Upper lobe of right lung (tissue), 1 donor: ENCODE measurements at places on chromosomes 3 and 15. TPM values are rescaled to one million over a fixed set of nuclear protein-coding genes. Genes with fewer than 3 reads are reported as not detected.

Gene ZBBX
- not detected for total RNA-seq

Gene SLC9C1
- not detected for total RNA-seq

Gene THBS1
- 377 TPM for total RNA-seq

Gene MOBP
- total RNA-seq: not detected

Gene GOLGA8Q
- 2.3 TPM for total RNA-seq

DNA sequence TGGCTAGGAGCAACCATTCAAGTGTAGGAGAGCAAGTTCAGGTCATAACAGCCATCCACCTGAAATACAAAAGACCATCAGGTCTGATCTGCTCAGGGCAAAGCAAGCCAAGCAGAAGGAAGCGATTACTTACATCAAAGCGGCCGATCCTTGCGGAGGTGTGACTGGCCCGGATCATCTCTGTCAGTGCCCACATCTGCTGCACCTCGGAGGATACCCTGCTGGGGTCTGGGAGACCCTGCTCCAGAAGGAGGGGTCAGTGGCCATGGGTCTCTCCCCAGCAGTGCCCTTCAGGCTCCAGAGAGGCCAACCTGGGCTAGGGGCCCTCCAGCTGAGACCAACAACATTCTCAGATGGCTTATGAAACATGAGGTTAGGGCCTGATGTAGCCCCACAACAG lies 2.5 kb upstream of the AMT start:
- peaks cover 13% of the 10 kb centered on the region for H3K36me3 ChIP-seq
- H3K27me3 ChIP-seq: no peaks in the 10 kb centered on the region
- DNase-seq: no peak
- no peak overlapping the region for H3K27ac ChIP-seq
- peaks cover 10% of the 10 kb centered on the region for H3K4me1 ChIP-seq

DNA sequence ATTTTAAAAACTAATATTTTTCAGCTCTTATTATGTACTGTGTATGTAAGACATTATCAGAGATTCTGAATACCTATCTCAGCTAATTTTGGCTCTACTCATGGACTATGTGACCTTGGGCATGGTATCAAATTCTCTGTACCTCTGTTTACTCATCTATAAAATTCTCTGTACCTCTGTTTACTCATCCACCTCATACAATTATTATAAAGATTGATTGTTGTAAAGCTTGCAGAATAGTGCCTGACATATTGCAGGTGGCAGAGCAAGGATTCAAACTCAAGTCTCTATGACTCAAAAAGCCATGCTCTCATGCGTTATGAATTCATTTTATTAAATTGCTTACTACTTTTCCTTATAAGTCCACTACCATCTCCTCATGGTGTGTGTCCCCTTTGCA lies 151.9 kb upstream of the ARL6 start:
- no peaks in the 10 kb centered on the region for H3K4me1 ChIP-seq
- DNase-seq: no peak
- no peak overlapping the region for H3K27ac ChIP-seq
- no peaks in the 10 kb centered on the region for H3K27me3 ChIP-seq
- no peak overlapping the region for H3K4me3 ChIP-seq

DNA sequence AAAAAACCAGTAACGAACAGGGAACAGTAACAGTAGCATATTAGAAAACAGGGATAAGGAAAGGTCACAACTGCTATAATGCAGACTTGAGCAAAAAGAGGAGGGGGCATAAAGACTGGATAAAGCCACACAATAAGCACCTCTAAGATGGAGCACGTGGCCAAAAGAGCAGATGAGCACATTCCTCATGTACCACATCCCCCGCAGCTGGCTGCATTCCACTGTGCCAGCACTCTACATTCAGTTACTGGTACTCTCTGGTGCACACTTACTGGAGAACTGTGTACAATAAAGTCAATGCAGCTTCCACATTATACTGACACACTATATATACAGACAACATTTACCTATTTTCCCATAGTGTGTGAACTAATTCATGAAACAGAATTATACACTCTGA lies 64.7 kb downstream of the UBE3A start:
- no peak overlapping the region for H3K4me3 ChIP-seq
- no peak overlapping the region for H3K27ac ChIP-seq
- H3K36me3 ChIP-seq: peaks cover 49% of the 10 kb centered on the region

DNA sequence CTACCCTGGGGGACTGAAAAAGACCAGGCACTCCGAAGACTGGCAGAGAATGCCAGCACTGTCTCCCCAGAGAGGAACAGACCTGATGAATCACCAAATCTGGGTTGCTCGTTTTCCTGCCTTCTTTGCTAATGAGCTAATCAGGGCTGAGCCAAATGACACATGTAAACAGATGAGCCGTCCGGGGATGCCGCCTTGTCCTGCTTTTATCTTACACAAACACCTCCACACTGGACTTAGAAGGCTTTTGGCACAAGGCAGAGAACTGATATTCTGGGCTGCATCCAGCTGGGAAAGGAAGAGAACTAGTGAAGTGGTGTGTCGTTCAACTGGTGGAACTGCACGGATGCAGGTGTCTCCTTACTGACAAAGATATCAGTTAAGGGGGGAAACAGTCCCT lies 88.1 kb downstream of the MECOM start:
- H3K27me3 ChIP-seq: no peaks in the 10 kb centered on the region
- H3K36me3 ChIP-seq: no peaks in the 10 kb centered on the region
- DNase-seq: no peak
- no peaks in the 10 kb centered on the region for H3K4me1 ChIP-seq

GRCh38 chr3:116950301-116951055 lies 240.9 kb downstream of the TUSC7 start:
- H3K4me1 ChIP-seq: no peaks in the 10 kb centered on the region
- H3K36me3 ChIP-seq: no peaks in the 10 kb centered on the region
- H3K27me3 ChIP-seq: no peaks in the 10 kb centered on the region
- H3K27ac ChIP-seq: peak overlapping the region; percentile 44

DNA sequence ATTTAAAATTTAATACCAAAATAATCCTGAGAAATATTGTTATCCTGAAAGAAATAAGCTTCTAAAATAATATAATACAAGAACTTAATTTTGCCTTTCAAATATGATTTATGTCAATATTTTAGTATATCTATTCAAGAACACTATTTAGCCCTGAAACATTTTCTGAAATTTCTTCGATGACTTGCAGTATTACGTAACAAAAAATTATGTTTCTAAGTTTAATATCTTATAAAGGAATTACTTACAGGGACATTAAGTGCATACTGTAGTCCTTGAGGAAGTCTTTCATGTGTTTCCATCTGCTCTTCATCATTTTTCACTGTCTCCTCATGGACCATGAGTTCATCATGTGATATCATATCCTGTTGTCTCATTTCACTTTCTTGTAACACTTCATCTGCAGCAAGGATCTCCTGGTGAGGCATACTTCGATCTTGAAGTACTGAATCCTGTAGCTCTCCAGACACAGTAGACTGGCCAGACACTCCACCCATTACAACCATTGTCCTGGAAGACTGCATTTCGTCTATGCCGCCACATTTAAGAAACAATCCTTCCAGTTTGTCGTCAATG lies 62.0 kb downstream of the ZNF148 start:
- peaks cover 3% of the 10 kb centered on the region for H3K4me1 ChIP-seq
- no peak overlapping the region for H3K4me3 ChIP-seq
- DNase-seq: no peak
- no peaks in the 10 kb centered on the region for H3K27me3 ChIP-seq

DNA sequence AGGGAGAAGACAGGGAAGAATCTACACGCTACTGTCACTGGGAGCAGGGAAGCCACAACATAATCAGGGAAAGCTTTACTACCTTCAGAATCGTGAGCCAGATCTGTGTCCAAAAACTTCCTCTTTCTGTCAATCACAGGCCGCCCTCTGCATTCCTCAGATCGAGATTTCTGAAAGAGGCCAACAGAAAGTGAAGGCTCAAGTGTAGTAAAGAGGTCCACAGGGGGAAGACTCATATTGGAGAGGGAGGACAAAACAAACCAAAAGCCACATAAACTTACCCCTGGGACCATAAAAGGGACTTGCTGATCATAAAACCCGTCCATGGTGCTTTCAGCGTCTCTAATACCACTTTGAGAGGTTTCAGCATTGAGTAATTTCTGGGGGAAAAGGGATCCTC lies 3.3 kb downstream of the ETV5 start:
- peaks cover 4% of the 10 kb centered on the region for H3K36me3 ChIP-seq
- H3K4me3 ChIP-seq: no peak overlapping the region
- H3K4me1 ChIP-seq: peaks cover 16% of the 10 kb centered on the region
- DNase-seq: no peak
- no peaks in the 10 kb centered on the region for H3K27me3 ChIP-seq

DNA sequence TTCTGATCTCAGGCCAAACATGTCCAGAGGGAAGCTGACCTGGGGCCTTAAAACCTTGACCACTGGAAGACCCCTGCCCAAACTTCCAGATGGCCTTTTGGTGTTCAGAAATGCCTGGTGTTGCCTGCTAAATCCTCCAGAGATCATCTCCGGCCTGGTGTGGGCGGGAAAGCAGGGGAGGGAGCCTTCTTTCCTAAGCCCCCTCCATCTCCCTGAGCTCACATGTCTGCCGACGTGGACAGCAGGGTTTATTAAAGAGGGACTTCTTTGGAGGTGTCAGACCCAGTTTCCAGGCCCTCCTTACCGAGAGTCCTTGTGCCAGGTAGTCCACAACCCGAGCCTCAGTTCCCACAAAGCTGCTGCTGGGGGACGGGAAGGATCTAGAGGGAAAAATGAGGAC lies 55.9 kb upstream of the SLC6A1 start:
- H3K27me3 ChIP-seq: no peaks in the 10 kb centered on the region
- H3K4me3 ChIP-seq: no peak overlapping the region
- DNase-seq: peak; percentile 36
- no peak overlapping the region for H3K27ac ChIP-seq

GRCh38 chr3:115423170-115423569 lies 200.1 kb upstream of the GAP43 start:
- no peak overlapping the region for H3K4me3 ChIP-seq
- DNase-seq: no peak
- H3K27me3 ChIP-seq: no peaks in the 10 kb centered on the region
- H3K4me1 ChIP-seq: no peaks in the 10 kb centered on the region
- H3K36me3 ChIP-seq: no peaks in the 10 kb centered on the region

DNA sequence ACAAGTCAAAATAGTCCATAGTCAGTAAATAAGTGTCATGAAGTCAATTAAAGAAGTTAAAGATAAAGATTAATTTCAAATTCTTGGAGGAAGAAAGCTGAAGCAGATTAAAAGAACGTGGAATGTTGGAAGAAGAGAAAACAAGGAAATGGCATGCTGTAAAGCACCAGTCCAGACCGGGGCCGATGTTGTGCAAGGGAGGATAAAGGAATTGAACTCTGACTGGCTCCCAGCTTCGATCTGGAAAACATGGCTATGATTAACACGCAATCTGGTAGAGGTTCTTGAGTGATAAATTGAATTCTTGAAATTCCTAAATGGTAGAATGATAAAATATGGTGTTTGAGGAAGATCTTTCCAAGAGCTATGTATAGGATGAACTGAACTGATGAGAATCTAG lies 194.4 kb downstream of the MEIS2 start:
- no peak overlapping the region for H3K4me3 ChIP-seq
- DNase-seq: no peak
- no peak overlapping the region for H3K27ac ChIP-seq
- H3K27me3 ChIP-seq: no peaks in the 10 kb centered on the region
- H3K4me1 ChIP-seq: no peaks in the 10 kb centered on the region

DNA sequence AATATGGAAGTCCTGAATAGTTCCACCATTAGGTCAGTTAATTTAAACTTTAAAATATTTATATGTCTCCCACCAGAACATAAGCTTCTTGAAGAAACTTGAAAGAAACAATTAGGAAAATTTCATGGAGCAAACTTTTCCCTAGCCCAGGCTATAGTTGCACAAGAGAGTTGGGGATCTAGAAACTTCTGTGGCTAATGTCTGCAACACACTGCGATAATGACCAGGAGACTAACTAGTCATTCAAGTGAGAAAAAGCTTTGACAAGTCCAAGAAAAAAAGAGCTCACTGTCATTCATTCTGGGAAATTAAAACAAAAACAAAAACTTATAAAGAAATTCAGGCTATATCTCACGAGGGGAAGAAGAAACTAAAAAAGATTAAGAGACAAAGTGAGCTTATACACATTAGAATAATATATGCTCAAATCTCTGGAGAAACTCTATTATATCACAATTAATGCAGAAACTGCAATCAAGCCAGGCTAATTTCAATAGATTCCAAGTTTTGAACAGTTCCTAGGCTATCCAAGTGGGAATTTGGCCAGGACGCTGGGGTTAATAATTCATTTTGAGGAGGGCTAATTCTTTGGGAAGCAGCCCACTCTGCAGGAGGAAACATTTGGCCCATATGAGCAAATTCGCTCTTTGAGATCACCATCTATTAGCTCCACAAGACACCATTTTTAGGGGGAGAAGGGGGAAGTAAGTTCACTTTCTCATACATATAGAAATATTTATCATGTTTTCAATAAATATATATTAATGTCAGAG lies 134.6 kb downstream of the MEIS2 start:
- H3K27ac ChIP-seq: no peak overlapping the region
- H3K36me3 ChIP-seq: no peaks in the 10 kb centered on the region
- no peaks in the 10 kb centered on the region for H3K4me1 ChIP-seq
- no peak for DNase-seq

DNA sequence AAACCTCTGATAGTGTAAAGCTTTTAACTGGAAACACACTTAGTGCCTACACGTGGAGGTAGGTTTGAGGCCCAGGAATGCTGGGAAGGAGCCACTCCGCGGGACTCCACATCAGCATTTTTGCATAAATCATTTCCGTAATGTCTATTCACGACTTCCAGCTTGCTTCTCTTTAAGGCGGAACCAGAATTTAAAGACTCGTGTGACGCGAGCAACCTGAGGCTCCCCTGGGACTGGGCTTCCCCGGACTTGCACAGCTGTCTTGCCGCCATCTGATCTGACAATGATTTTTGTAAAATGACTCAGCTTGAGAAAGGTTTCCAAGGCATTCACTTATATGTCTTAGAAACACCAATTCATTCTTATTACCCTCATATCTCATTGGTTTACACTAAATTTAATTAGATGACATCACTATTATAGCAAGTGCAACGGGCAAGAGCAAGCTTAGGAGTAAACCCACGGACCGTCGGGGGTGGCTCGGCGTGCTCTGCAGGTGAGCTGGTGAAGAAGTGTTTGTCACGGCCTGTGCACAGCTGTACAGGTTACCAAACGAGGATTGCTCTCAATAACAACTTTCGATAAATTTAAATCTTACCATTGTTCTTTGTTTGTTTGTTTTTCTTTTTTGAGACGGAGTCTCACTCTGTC lies 95.2 kb downstream of the CHSY1 start:
- no peaks in the 10 kb centered on the region for H3K27me3 ChIP-seq
- H3K36me3 ChIP-seq: no peaks in the 10 kb centered on the region
- no peak for DNase-seq

- no peaks in the 10 kb centered on the region for H3K4me1 ChIP-seq
- no peaks in the 10 kb centered on the region for H3K36me3 ChIP-seq
- H3K27me3 ChIP-seq: no peaks in the 10 kb centered on the region
- no peak for DNase-seq
- H3K4me3 ChIP-seq: no peak overlapping the region
- H3K27ac ChIP-seq: no peak overlapping the region
Observed at GRCh38 chr3:40494698-40495097, 11.1 kb upstream of the ZNF620 start.

- no peaks in the 10 kb centered on the region for H3K27me3 ChIP-seq
- no peaks in the 10 kb centered on the region for H3K36me3 ChIP-seq
- no peak overlapping the region for H3K4me3 ChIP-seq
- H3K4me1 ChIP-seq: no peaks in the 10 kb centered on the region
- H3K27ac ChIP-seq: no peak overlapping the region
- DNase-seq: no peak
Observed at GRCh38 chr3:166721466-166721865, 658.6 kb downstream of the ZBBX start.
